ENCODE measurements at places on chromosomes 11 and 22.
A peak's percentile ranks its signal among the peaks of the same experiment; 100 is the strongest.

GRCh38 chr22:47196166-47196849 is 433.9 kb downstream of the TBC1D22A start:
- DNase-seq, result no peak

DNA sequence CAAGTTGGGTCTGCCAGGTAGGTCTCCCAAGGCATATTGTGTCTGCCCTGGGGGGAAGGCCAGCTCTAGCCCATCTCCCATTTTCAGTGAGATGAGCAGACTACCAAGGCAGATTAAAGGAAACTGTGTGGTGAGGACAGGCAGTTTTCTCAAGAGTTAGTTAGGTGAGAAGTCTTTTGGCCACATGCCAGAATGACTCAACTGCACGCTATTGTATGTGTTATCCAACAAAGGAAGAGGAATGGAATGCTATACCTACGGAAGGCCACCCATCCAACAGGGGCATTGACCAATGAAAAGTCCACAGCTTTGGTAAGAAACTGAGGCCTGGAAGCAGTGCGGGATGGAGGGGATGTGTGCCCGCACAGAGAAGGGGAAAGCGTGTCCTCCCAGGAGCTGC is 941.7 kb downstream of the NTM start:
- DNase-seq, result no peak

DNA sequence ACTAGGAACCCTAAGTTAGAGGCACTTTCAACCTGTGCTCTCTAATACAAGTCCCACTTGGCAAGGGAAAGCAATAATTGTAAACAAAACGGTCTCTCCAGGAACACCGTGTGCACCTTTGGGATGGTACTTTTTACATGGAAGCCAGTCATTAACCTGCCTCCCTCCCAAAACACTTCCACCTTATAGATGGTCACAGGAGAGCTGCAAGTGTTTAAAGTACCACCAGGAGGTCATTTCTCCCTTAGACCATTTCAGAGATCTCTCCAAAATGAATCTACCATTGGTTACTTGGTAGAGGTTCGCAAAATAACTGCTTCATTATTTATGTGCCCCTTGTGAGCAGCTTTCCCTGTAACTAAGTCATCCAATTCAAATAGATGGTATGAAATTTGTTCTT is 375.3 kb downstream of the DYNC2H1 start:
- DNase-seq, result no peak

- DNase-seq, result no peak
These were observed 123.9 kb downstream of the RBFOX2 start for GRCh38 chr22:35904752-35905151.

DNA sequence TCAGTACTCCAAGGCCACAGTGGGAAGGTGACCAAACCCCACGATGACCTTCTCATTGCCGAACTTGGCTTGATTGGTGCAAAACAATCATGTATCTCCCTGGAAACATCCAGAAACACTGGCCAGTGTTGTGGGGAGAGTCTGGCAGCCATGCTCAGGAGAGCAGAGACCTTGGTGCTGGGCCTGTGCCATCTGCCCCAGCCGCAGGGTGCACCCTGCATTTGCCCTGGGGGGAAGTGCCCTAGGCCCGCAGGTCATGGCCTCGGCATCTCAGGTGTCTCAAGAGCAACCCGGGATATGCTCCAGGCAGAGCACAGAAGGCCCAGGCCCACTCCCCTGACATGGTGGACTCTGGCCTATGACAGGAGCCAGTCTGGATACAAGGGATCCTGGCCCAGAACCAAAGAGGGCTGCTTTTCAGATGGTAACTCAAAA is 23.7 kb downstream of the ARVCF start:
- no peak for DNase-seq

GRCh38 chr11:20036626-20037335 is 123.5 kb downstream of the DBX1 start:
- no peak for DNase-seq

- no peak for DNase-seq
These were observed 324.7 kb downstream of the CASP12 start for GRCh38 chr11:104573441-104573990.

- DNase-seq, result no peak
These were observed 18.1 kb downstream of the MMP10 start for GRCh38 chr11:102762361-102762767.

DNA sequence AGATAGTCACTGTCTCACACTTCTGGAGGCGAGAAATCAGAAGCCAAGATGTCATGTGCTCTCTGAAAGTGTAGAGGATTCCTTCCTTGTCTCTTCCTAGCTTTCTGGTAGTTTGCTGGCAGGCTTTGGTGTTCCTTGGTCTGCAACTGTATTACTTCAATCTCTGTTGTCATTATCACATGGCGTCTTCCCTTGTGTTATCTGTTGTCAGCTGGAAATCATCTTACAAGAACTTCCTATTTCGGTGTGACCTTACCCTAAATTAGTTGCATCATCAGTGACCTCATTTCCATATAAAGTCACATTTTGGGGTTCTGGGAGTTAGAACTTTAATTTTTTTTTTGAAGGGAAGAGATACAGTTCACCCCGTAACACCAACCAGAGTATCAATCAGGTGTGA is 3.3 kb upstream of the LIN7C start:
- DNase-seq, result no peak

DNA sequence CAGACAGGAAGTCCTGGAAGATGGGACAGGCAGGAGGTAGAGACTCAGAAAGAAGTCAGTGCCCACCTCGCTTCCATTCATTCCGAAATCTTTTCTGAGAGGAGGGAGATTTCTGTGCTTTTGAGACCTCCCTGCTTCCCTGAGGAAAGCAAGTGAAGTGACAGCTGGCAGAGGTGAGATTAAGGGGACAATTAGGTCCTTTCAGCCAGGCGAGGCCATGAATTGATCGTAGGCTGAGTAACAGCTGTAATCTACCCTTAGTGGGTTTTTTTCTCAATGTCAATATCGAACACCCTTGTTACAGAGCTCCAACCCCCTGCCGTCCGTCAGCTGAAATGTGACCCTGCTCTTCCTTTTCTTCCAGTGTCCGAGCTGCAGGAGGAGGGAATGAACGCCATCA is 96.0 kb downstream of the PARVA start:
- no peak for DNase-seq

GRCh38 chr11:7170431-7170830 is 81.3 kb upstream of the SYT9 start:
- no peak for DNase-seq

GRCh38 chr11:112831041-112831440 is 130.2 kb upstream of the NCAM1 start:
- no peak for DNase-seq

DNA sequence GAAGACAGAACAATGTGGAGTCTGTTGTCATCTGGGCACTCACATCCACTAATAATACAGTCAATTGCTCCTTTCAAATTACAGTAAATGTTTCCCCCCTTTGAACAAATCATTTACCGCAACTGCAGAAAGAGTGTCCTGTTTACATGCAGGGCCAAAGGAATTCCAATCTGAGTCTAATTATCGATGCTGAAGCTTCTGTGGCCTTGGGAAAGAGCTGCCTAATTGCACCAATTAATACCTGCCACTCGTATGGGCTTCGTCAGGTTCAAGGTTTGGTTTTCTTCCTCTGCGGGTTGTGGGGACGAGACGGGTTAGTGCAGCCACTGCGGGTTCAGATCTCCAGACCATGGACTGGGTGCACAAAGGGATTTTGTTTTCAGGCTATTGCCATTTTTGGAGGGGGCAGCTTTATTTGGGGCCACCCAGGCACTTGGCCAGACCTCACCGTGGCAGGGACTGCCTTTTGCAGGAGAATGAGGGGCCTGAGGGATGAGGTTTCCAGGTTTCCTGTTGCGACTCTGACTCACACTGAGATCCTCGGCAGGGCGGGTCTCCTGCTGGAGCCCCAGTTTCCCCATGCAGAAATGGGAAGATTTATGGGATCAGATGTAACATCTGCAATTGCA is 147.6 kb downstream of the MIAT start:
- DNase-seq, result no peak

DNA sequence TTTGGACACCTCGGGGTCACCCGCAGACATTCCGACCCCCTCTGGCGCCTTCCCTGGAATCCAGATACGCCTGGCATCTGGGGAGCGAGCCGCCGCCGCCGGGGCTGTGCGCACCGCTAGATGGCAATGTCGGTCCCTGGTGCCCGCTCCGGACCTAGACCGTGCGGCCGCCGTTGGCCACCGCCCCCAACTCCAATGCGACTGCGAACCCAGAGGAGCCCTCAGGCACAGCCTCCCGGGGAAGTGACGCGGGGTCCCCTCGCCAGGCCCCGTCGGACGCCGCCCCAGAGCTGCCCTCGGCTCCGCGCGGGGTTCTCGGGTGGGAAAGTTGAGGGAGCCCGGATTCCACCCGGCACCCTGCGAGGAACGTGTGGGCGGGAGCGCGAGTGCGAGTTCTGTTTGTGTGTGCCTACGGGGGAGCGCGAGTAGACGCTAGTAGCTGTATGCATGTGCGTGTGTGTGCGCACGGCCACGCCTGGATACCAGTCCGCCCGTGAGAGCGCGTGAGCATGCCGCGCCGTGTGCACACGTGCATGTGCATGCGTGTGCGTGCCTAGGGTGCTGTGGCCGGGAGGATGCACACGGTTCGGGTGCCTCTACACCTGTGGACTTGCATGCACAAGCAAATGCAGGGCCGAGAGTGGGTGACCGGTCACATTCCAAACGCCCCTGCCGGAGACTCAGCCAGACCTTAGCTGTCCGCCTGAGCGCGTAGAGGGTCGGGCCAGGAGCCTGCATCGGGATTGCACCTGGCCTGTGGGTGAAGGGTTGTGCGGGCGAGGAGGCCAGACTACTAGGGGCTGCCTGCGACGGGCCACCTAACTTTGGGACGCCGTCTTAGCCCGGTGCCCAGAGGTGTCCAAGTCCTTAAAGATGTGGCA is 1.9 kb downstream of the CHRM4 start:
- DNase-seq, result peak; percentile 42

DNA sequence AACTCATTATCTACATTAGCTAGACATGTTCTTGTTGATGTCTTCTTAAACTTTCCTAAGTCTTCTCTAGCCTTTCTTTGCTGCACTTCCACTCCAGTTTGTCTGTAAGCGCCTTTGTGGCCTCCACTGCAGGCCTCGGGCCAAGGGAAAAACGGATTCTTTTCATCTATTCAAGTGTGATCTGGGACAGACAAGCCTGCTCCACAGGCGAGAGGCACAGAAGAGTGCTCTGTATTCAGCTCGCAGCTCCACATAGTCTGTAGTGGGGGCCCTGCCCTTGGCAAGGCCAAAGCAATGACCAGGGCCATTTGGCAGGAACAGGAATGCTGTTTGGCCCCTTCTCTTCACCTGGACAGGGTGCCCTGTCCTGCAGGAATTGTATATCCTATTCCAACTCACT is 84.1 kb upstream of the BARX2 start:
- no peak for DNase-seq

DNA sequence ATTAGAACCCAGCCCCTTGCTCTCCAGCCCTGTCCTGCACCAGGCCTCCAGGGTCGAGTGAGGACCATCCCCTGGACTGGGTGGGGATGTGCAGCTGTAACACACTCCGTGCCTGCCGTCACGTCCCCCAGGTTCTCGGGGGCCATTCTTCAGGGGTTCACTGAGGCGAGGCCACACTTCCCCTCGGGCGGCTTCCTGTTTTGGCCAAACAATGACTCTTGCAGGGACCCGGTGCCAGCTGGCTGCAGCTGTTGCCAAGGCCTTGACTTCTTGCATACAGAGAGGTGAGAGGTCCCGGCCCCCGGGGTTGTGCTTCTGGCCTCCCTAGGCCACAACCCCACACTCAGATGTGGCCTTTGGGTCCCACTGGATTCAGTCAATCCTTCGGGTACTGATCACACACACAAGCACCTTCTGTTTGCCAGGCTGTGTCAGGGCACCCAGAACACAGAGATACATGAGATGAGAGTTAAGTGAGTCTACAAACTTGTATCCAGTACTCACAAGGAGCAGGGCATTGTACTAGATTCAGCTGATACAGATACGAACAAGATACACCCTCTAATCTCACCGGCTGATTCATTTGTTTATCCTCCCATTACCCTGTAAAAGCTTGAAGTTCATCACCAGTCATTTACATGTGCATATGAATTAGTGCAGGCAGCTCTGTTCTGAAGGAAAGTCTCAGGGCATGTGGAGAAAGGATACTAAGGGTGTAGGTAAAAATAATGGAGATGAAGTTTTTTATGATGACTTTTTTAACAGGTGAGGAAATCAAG is 32.9 kb downstream of the LRRC32 start:
- DNase-seq, result no peak

DNA sequence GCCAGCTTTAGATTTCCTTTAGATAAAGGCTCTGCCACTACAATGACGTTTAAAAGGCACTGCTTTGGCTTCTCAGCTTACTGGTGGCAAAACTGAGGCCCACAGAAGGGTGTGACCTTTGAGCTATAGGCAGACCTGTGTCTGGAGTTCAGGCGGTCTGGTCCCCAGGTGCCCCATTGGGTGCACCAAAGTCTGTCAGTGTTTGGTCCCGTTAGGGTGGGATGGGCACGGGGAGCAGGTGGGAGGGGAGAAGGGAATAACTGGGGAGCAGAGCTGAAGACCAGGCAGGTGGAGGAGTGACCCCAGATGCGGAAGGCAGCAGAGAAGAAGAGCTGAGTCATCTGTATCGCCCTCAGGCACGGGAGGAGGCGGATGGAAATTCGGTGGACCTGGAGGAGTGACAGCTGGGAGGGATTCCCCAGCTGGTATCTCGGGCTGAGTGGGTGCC is 45.3 kb upstream of the GCAT start:
- no peak for DNase-seq

DNA sequence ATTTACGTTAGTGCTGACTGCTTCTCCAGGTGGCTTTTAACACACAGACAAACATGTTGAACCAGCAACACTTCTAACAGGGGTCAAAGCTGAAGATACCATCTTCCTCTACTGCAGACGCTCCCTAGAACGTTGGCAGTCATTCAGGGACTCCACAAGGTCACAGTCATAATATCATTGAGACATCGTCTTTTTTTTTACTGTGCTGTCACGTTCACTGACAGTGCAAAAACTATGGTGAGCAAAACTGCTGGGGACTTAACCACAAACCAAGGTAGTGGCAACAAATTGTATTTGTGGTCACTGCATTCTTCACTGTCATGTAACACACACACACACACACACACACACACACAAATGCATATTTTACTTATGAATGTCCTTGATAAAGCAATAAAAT is 244.9 kb downstream of the CASP12 start:
- peak; percentile 31 for DNase-seq

- no peak for DNase-seq
These were observed 97.2 kb downstream of the PIWIL4 start for GRCh38 chr11:94664346-94664745.

GRCh38 chr11:117933930-117934329 is 4.7 kb upstream of the TMPRSS13 start:
- DNase-seq, result no peak

DNA sequence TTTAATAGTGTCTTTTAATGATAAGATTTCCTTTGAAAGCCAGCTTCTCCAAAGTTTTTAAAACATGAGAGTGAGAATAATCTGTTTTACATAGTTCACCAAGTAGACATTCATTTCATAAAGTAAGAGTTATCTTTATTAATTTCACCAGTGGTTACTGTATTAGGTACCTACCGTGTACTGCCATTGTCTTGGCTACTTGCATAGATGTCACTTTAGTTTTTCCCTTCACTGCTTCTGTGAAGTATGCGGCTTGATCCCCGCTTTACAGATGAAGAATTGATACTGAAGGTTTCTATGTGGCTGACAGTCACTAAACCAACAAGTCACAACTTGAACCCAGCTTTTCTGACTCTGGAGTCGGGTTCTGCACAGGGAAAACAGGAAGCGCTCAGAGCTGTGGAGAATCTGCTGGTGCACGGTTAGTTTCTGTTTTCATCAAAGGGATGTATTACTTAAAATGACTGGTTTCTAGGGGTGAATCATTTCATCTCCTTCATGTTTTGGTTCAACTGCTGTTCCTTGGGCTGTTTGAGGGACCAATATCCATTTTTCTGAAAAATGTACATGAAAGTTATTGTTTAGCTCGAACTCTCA is 39.3 kb upstream of the MYO18B start:
- DNase-seq, result no peak

- DNase-seq, result no peak
These were observed 2.4 kb downstream of the WNT11 start for GRCh38 chr11:76203937-76204336.
